Muscle of leg (tissue), 16 donors: ENCODE measurements at places on chromosomes 2 and 18. TPM values are rescaled to one million over a fixed set of nuclear protein-coding genes. Genes with fewer than 3 reads are reported as not detected.

RESP18 gene
- not detected for polyA plus RNA-seq

DNA sequence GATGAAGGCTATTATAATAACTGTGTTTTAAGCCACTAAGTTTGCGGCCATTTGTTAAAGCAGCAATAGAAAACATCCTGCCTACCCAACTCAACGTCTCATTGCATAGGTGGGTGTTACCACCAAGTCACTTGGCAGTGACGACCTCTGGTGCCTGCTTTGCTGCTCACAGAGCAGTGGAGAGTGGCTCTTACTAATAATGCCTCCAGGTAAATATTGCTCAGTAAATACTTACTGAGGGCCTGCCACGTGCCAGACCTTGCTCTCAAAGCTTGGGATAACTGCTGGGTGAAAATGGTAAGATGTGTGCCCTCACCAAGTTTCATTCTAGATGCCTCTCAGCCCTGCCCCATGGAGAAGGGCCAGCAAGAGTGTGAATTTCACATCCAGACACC is 27.7 kb downstream of the ITGA6 start:
- DNase-seq: no peak

- DNase-seq: no peak
Observed at GRCh38 chr2:168853471-168853870, 36.8 kb downstream of the SPC25 start.

DGKD gene
- polyA plus RNA-seq: 30.3 TPM

GPC1 gene
- polyA plus RNA-seq: 85.1 TPM

DNA sequence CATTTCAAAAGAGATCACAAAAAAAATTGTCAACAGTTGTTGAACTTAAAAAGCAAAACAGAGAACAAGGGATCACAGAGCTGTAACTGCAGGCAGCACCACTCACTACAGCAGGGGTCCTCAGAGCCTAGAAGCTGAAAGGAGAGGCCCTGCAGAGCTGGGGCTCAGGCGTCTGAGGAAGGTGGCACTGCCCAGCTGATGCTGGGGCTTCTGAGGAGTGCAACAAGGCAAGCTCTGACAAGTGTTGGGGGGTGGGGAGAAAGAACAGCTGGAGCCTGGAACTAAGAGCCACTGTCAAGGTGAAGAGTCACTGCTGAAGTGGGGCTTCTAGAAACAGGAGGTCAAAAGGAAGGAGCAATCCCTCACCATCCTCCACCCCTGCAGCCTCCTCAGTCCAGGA is 46.2 kb downstream of the FTCDNL1 start:
- no peak for DNase-seq

- DNase-seq: no peak
Observed at GRCh38 chr2:224063298-224063648, 24.2 kb upstream of the SERPINE2 start.

- no peak for DNase-seq
Observed at GRCh38 chr2:175308005-175308404, 126.5 kb upstream of the ATP5MC3 start.
